Germinal center (tissue), 1 donor: ENCODE measurements at places on chromosomes 7 and 10.

GRCh38 chr7:2260820-2261219 is 18.8 kb downstream of the NUDT1 start:
- no peak for DNase-seq

- DNase-seq = no peak
Measured at GRCh38 chr7:158018098-158018762, 569.4 kb downstream of the PTPRN2 start.

DNA sequence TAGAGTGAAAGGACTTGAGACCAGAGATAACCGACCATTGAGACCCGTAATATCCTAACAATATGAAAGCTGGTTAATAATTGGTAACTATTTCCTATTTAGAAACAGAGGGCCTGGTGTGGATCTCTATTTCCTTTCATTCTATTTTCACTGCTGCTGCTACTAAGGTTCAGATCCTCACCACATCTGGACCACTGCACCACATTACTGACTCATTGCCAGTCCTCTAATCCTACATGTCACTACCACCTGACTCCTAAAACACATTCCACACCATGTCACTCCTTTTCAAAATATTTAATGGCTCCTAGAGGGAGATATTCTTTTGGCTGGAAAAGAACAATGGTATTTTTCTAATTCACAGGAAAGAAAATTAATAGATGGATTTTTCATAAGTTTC is 6.4 kb downstream of the USP54 start:
- no peak for DNase-seq

DNA sequence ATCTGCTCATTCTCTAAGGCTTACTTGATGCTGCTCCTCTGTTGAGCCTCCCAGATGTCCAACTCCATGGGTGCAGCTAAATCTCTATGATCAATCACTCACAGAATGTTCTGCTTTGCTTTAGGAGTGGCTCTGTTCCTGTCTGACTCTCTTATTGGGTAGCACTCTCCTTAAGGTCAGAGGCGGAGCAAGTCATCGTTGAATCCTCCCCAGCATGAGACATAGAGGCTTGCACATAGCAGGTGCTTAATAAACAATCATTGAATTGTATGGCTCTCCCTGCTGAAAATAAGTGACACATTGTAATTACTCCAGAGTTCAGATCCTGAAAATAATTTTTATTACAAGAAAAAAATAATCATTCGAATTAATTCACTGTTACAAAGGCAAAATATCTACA is 69.7 kb downstream of the NPS start:
- DNase-seq = no peak

GRCh38 chr10:114911052-114911711 is 26.8 kb upstream of the TRUB1 start:
- DNase-seq = no peak

- no peak for DNase-seq
Measured at GRCh38 chr7:34756025-34756437, 98.0 kb downstream of the NPSR1 start.

DNA sequence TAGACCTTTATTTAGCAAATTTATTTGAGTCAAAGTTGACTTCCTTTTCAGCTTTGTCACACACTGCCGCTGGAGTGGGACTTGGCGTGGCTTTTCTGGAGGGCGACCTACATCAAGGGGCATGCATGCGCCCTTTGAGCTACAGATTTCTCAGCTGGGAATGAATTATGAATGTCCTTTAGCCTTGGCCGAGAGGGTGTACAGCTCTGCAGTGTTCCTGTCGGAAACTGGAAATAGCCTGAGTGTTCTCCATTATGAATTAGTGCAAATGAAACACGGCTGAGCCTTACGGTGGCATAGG is 79.7 kb downstream of the GLRX3 start:
- DNase-seq = no peak

GRCh38 chr7:123538897-123539296 is 4.5 kb upstream of the IQUB start:
- no peak for DNase-seq

DNA sequence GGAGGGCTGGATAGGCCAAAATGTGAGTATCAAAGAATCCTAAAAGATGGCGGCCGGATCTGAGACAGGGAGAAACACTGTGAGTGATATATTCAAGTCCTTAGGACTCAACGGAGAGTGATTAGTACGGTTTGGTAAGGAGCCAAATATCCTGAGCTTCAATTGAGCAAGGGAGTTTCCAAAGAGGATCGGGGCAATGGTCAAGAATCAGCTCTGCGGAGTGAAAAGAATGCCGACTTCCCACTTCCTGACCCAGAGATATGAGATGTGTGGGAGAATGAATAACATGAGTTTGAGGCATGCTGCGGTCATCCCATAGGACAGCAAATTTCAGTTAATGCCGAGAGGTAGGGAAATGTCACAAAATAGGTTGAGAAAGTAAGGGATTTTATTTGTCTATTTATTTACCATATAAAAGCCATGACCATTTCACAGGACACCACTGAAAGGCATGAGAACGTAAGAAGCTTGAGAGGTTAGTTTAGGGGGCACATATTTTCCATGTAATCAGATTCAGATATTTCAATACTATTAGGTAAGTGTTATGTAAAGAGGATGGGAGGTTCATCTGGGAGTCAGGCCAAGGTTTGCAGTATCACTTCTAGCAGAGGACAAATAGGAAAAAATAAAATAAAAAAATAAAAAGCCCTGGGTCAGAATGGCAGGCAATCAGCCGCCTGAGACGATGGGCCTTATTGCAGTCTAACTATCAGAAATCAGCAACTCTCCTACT is 165.6 kb downstream of the HGF start:
- DNase-seq = no peak

DNA sequence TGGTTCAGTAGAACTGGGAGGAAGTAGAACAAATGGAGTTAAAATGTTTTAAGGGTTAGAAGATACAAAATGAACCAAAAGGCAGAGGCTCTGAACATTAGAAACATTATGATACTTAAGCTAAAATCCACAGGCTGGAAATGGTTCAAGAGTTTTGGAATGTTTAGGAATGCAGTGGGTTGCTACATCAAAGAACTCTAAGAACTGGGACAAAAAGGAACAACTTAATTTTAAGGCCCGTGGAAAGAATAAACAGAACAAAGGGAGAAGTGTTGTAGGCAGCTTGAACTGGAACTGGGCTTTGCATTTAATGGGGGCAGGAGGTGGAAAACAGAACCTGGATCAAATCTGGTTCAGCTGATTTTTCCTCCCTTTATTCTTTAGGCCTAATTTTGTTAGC is 3.5 kb upstream of the C7orf25 start:
- no peak for DNase-seq

- DNase-seq = no peak
Measured at GRCh38 chr10:58622246-58622645, 109.6 kb downstream of the BICC1 start.

DNA sequence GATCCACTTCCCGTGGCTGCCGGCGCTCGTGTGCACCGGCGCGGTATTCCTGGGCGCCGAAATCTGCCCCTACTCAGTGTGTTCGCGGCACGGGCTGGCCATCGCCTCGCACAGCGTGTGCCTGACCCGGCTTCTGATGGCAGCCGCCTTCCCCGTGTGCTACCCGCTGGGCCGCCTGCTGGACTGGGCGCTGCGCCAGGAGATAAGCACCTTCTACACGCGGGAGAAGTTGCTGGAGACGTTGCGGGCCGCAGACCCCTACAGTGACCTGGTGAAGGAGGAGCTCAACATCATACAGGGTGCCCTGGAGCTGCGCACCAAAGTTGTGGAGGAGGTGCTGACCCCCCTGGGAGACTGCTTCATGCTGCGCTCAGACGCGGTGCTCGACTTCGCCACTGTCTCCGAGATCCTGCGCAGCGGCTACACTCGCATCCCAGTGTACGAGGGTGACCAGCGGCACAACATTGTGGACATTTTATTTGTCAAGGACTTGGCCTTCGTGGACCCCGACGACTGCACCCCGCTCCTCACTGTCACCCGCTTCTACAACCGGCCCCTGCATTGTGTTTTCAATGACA is 1.3 kb downstream of the CNNM1 start:
- no peak for DNase-seq

DNA sequence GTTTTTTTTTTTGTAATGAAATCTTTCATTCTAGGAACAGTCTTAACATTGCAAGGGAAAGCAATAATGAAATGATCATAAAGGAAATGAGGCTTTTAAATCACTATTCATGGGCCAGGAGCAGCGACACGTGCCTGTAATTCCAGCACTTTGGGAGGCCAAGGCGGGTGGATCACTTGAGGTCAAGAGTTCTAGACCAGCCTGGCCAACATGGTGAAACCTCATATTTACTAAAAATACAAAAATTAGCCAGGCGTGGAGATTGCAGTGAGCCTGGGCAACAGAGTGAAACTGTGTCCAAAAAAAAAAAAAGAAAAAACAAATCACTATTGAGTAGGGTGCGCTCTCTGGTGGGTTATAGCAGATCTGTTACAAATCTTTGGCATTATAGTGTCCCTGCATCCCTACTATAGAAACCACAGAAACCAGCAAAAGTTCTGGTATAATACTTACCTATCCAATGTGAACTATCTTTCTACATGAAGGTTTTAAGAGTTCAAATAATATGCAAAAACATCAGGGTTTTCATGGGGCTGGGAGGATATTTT is 72.1 kb downstream of the GLI3 start:
- DNase-seq = no peak

- no peak for DNase-seq
Measured at GRCh38 chr10:11879387-11880094, 56.4 kb downstream of the PROSER2 start.

DNA sequence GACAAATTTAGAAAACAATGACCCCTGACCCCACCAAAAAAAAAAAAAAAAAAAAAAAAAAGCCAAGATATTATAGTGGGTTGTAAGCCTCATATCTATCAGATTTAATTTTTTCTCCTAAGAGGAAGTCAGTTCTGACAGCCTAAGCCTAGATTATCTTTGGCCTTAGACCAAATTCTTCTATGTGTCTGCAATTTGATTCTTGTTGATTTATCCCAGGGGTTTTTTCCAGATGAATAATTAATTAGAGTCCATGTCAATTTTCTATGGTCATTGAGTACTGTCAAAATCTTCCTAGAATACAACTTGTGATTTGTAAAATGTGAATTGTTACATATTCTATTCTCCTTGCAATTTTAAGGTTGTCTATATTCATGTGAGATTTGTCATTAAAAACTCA is 151.6 kb upstream of the CACNA2D1 start:
- no peak for DNase-seq

- no peak for DNase-seq
Measured at GRCh38 chr10:104325436-104326435, 12.5 kb downstream of the ITPRIP start.

DNA sequence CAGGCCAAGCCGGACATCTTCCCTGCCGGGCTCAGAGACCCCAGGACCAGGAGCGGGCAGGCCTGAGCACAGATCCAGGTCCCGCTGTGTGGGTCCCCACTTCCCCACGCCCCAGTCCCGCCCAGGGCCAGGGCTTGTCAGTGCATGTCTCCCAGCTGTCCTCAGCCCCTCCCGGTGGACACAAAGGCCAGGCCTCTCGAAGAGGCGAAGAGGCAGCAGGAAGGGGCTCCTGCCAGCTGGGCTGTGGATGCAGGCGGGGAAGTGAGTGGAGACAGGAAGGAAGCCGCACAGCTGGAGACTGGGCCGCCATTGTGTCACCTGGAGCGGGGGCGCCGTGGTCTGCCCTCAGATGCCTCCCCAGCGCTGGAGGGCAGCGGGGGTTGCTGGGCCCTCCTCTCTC is 4.8 kb downstream of the GRIFIN start:
- DNase-seq = no peak
